ENCODE measurements at places on chromosomes 6 and 20. TPM values are rescaled to one million over a fixed set of nuclear protein-coding genes. Genes with fewer than 3 reads are reported as not detected.

APMAP gene
- 73.7 TPM for total RNA-seq

SPATA25 gene
- 0.76 TPM for total RNA-seq

SLC17A2 gene
- not detected for total RNA-seq

CD93 gene
- 0.54 TPM for total RNA-seq

DEFB124 gene
- total RNA-seq: not detected

MATN4 gene
- not detected for total RNA-seq

SMOC2 gene
- 164 TPM for total RNA-seq

IPCEF1 gene
- 0.22 TPM for total RNA-seq

MAS1 gene
- not detected for total RNA-seq

RREB1 gene
- 27.8 TPM for total RNA-seq

TUBB2B gene
- total RNA-seq: 31.1 TPM

BEND3 gene
- 2.2 TPM for total RNA-seq

FAXC gene
- 1.1 TPM for total RNA-seq
